ENCODE measurements at places on chromosomes 1 and 21.
A peak's percentile ranks its signal among the peaks of the same experiment; 100 is the strongest.

DNA sequence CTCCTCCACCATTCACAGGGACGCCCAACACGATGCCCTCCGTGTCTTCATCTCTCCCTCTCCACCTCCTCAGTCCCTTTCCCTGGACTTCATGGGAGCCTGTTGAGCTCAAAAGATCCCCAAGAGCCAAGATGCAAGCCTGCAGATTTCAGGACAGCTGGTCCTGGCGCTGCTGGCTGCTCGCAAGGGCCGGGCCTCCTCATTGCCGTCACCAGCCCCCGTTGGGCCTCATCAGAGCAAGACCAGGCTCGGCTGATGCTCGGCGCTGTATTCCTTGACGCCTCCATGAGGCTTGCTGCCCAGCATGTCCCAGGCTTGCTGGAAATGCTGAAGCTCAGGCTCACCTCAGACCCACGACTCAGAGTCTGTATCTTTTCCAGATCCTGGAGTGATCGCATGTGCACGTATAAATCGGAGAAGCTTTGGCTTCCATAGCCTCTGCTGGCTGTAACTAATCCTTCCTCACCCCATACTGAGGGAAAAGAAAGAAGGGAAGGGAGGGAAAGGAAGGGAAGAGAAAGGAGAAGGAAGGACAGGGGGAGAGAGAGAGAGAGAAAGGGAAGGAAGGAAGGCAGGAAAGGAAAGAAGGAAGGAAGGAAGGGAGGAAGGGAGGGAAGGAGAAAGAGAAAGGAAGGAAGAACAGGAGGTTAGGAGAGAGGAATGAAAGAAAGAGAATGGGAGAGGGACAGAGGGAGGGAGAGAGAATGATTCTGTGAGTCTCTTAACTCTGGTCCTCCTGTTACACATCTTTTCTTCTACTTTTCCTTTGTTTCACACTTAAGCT lies 94.6 kb downstream of the KCNJ15 start:
- peak; percentile 30 for DNase-seq

- DNase-seq: no peak
These were observed 176.5 kb downstream of the TGFB2 start for GRCh38 chr1:218521414-218522169.

- no peak for DNase-seq
These were observed 63.6 kb downstream of the RUNX3 start for GRCh38 chr1:24866211-24867083.

DNA sequence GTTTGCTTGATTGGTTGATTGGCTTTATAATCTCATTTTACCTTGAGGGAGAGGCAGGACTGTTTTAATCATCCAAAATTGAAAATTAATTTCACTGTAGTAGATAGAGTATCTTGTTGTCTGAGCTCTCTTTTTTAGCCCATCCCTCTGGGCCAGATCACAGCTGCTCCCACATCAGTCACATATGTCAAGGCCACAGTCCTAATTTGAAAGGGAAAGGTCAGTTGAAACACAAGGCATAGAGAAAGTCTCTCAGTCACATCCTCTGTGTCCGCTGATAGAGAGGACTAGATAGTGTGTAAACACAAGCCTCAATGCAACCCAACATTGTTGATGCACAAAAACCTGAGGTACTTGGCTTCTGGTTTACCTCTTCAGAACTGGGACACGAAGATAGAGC lies 6.8 kb downstream of the C1orf74 start:
- DNase-seq: no peak

DNA sequence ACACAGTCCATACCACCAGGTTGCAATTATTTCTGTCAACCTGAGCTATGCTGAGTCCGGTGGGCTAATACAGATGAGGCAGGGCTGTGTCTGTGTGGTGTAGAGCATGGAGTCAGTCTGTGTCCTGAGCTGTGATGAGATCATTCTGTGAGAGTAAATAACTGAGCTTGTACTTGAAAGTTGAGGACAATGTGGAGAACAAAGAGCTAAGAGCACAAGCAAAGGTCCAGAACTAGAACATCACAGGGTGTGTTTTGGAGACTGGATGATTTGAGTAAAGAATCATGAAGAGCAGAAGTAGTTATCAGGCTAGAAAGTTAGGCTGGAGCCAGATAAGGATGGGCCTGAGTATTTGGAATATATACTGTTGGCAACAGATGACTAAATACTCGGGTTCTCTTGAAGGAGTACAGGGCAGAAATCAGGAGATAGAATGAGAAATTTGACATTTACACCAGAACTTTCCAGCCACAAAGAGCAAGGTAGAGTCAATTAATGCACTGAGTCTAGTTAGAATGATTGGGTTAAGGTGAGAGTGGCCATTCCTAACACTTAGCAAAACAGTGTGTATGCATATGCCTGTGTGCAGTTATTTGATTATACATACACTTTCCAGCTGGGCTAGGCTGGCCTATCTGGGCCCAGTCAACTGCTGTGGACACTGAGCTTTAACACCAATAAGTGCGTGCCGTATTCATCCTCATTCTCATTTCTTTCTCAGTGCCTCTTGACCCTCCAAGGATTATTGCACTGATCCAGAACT lies 48.8 kb downstream of the LEPR start:
- no peak for DNase-seq

DNA sequence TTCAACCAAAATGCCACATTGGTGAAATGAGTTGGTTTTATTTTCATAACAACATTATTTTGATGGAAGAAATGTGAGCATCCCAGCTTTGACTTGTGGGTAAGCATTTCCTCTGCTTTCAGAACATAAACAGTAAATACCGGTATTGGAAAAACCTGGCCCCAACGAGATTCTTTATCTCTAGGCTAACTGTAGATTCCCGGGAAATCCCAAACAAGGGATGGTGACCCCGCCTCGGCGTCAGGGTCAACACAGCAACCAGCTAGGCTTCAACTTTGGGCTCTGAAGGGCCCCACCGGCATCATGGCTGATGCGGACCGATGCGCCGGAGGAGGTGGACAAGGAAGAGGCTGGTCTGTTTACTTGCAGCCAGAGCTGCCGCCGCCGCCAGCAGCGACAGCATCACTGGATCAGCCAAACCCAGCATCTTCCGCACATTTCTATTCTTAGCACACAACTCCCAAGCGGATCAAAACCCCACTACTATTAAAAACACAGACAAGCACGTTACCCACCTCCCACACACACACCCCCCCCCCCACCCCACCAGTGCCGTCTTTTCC lies 1.1 kb downstream of the AKT3 start:
- DNase-seq: no peak

DNA sequence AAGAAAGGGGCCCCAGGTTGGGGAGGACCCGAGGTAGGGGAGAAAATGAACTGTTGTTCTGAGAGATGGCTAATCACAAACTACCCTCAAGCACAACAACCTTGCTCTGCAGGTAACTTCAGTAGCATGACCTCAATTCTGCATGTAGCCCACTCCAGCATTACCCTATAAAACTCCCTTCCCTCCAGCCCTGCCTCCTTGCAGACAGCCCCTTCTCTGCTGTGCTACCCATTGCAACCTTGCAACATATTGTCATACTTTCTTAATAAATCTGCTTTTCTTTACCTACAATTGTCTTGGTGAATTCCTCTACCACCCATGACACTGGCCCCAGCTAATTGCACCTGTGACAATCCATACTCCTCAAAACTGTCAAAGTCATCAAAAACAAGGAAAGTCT lies 428.9 kb downstream of the MATN1 start:
- no peak for DNase-seq

DNA sequence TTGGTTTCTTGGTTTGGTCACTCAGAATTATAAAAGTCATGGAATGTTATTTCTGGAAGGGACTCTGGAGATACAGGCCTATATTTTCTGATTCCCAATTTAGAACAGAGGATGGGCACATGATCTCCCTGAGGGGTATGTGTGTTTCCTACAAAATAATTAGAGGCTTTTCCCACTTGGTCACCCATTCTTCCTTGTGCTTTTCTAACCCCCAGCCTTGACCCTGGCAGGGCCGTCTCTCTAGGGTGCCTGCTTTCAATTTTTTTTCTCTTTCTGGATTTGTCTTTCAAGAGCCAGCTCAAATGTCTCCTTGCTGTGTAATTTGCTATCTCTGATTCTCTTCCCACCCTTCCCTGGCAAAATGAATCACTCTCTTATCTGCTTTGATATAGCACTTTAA lies 131.9 kb downstream of the HLX start:
- DNase-seq: no peak

- DNase-seq: peak; percentile 48
These were observed 4.1 kb upstream of the GRIK3 start for GRCh38 chr1:37038227-37039093.

GRCh38 chr1:28156821-28157220 lies 19.7 kb downstream of the PTAFR start:
- no peak for DNase-seq

DNA sequence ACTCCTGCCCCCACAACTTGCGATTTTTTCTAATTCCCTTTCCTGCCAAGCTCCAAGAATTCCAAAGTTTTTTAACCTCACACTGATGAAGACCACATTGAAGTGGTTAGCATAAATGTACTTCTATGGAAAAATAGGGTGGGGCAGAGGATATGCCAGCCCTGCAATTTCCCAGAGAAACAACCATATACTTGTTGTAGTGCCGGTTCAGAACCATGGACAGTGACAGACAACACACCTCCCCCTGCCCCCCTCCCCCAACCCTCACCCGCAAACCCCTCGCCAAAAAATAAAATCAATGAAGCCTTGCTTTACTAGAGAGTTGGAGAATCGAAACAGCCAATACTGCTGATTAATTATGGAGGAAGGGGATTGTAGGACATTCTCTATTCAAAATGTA lies 109.5 kb upstream of the GRIK3 start:
- no peak for DNase-seq

GRCh38 chr1:89070509-89070908 lies 5.5 kb upstream of the GBP1 start:
- DNase-seq: no peak

DNA sequence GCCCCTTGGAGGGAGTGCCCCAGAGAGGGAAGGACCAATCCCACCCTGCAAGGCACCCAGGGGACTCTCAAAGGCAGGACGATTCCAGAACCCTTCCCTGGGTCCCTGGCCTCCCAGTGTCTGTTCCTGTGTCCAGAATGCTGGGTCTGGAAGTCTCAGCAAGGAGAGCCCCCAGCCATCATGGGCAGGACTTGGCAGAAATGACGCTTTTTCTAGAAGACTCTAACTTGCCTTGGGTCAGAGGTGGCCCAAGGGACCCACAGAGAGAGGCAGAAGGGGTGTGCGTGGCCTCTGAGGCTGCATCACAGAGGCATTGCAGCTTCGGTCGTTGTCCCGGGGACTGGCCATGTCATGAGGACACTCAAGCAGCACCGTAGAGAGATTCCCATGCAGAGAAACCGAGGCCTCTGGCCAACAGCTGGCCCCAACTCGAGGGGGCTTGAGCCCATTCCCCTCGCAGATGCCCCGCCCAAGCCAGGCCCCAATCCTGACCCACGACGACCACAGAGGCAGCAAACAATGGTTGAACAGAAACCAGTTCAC lies 57.8 kb downstream of the WNT9A start:
- DNase-seq: no peak

GRCh38 chr1:215825056-215825455 lies 258.0 kb downstream of the KCTD3 start:
- DNase-seq: no peak

- DNase-seq: peak; percentile 58
These were observed 74.6 kb downstream of the DMRTA2 start for GRCh38 chr1:50348449-50349241.
